Psoas muscle (tissue), 8 donors: ENCODE measurements at places on chromosomes 7 and 10.

DNA sequence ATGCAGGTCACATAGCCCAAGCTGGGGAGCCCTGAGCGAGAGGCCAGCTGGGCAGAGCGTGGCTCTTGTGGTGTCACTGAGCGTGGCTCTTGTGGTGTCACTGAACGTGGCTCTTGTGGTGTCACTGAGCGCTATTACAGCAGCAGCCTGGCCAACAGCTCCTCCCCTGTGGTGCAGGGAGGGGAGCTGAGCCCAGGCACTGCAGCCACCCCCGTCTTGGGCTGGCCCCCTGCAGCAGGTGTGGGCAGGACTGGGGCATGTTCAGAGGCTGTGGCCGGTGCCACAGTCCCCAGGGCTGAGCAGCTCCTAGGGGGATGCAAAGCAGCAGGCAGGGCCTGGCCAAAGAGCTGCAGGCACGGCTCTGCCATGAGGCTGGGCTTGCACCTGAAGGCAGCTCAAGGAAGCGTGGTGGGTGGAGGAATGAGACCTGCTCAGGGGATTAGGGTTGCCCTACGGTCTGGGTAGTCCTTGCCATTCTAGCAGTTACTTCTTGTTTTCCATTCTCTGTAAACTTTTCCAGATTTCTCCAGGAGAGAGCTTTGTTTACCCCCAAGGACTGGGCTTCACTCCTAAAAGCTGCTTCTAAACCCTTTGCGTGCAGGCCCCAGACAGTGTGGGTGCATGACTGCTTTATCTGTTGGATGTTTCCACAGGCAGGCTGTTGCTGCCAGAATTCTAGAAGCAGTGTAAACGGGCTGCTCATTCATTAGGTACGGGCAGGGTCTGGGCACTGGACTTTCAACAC lies 29.2 kb downstream of the ZNF783 start:
- H3K36me3 ChIP-seq, result peaks cover 40% of the 10 kb centered on the region
- H3K27me3 ChIP-seq, result no peaks in the 10 kb centered on the region
- no peaks in the 10 kb centered on the region for H3K4me1 ChIP-seq

- no peaks in the 10 kb centered on the region for H3K27me3 ChIP-seq
- H3K27ac ChIP-seq, result no peak overlapping the region
- no peak overlapping the region for H3K4me3 ChIP-seq
These were observed 425.3 kb downstream of the PARD3 start for GRCh38 chr10:34389801-34390200.

DNA sequence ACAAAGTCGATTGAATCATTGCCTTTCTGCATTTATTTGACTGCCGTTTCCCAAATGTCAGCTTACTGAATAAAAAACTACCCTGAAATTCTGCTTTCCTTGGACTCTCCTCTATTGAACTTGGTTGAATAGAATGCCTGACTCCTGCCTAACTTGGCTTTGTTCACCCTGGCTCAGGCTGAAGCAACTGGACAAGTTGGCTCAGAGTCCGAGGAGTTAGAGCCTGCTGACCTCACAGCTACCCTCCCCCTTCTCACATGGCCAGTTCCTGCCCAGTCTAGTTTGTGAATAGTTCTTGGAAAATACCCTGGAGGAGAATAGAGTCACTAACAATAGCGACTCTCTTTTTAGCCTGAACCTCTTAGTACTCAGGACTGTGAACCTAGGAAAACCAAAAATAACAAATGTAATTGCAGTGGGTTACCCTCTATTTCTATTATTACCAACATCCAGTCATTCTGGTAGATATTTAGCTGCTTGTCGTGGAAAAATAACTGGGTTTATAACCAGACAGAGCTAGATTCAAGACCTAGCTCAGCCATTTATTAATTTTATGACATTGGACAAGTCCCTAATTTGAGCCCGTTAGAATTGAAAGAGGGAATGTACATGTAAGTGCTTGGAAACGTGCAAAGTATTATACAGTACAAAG lies 17.3 kb upstream of the NRBF2 start:
- H3K27ac ChIP-seq, result peak overlapping the region; percentile 93
- H3K36me3 ChIP-seq, result no peaks in the 10 kb centered on the region
- peak; percentile 89 for DNase-seq
- peaks cover 24% of the 10 kb centered on the region for H3K4me1 ChIP-seq
- no peaks in the 10 kb centered on the region for H3K27me3 ChIP-seq
- H3K4me3 ChIP-seq, result peak overlapping the region; percentile 23

DNA sequence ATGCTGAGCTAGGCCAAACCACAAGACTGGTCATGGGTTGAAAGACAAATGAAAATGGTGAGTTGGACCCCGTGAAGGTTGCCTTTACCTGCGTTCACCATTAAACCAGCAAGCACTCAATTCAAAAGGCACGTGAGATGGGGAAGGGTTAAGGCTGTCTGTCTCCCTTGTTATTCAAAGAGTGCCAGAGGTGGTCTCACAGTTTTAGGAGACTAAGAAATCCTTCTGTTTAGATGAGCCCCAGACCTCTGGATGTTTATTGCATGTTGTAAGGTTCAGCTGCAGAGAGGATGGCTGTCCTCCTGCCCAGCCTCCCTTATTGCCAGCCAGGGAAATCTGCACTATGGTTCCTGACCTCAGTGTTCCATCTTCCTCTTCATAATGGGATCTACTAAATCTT lies 498.0 kb upstream of the CELF2 start:
- H3K36me3 ChIP-seq, result no peaks in the 10 kb centered on the region
- DNase-seq, result no peak
- H3K27me3 ChIP-seq, result peaks cover 4% of the 10 kb centered on the region
- no peaks in the 10 kb centered on the region for H3K4me1 ChIP-seq
- H3K27ac ChIP-seq, result no peak overlapping the region

GRCh38 chr10:47366731-47367460 lies 17.2 kb downstream of the ZNF488 start:
- H3K36me3 ChIP-seq, result no peaks in the 10 kb centered on the region
- H3K27ac ChIP-seq, result no peak overlapping the region
- DNase-seq, result peak; percentile 2
- H3K4me1 ChIP-seq, result no peaks in the 10 kb centered on the region

DNA sequence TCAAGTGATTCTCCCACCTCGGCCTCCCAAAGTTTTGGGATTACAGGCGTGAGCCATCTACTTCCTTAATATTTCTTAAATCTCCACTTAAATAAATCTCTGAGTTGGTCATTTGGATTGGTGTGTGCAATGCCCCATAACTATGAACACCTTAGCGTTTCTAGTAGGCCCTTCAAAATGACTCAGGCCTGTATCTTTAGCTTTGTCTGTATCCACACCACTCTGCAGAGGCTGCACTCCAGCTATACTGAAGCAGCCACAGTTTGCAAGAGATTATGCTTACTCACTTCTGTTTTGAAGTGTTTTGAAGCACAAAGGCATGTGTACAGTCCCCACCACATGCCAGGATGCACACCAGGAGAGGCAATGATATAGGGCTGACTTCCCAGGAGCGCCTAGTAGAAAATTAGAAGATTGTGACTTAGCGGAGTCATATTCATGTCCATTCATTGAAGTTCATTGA lies 2.4 kb upstream of the ST7 start:
- no peaks in the 10 kb centered on the region for H3K27me3 ChIP-seq
- DNase-seq, result no peak
- no peak overlapping the region for H3K27ac ChIP-seq

DNA sequence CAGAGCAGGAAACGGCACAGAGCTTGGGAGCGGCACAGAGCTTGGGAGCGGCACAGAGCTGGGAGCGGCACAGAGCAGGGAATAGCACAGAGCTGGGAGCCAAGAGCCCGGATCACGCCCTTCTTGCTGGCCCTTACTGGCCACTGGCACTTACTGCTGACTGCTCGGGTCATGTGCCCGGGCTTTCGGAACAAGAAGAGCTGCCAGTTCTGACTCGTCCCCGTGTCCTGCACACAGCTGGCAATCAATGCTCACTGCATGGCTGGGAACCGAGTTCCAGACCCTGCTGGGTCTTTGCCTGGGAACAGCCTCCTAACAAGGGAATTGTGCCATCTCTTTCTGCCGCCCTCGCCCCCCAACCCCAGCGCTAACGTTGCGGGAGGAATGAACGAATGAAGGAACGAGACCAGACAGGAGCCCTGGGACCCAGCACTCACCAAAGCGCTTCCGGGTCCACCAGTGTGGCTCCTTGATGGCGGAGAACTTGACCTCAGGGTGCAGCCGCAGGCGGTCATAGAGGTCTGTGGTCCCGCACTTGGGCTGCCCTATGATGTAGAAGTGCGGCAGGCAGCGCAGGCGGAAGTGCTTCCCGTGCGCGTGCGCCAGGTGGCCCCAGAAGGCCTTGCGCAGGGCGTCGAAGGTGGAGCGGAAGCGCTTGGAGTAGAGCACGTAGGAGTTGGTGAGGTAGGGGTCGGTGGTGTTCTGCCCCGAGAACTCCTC lies 49.1 kb downstream of the CHST15 start:
- DNase-seq, result peak; percentile 86
- H3K27ac ChIP-seq, result peak overlapping the region; percentile 42
- H3K27me3 ChIP-seq, result peaks cover 3% of the 10 kb centered on the region
- H3K36me3 ChIP-seq, result no peaks in the 10 kb centered on the region
- peaks cover 3% of the 10 kb centered on the region for H3K4me1 ChIP-seq

DNA sequence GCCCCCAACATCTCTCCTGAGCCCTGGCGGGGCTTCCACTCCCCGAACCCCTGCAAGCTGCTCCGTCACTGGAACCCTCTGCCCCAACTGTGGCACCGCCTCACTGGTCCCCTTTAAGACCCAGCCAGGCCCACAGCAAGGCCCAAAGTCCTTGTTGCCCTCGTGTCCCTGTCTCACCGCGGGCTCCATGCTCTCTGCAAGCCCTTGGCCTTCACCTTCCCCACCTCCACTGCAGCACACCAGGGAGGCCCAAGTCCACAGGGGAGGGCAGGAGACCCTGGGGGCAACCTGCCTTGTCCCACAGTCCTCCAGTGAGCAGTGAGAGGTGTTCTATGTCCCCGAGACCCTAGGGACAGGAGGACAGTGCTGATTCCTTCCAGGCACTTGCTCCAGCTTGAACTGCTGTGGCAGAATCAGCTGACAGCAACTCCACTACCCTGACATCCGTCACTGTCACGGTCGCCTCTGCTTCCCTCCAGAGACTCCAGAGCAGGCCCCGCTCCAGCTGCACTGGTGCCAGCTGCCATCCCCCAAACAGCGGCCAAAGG lies 105.3 kb downstream of the CYTH3 start:
- no peaks in the 10 kb centered on the region for H3K27me3 ChIP-seq
- peak overlapping the region; percentile 4 for H3K27ac ChIP-seq
- H3K4me3 ChIP-seq, result no peak overlapping the region
- peaks cover 51% of the 10 kb centered on the region for H3K36me3 ChIP-seq

- no peak overlapping the region for H3K4me3 ChIP-seq
- DNase-seq, result no peak
- no peak overlapping the region for H3K27ac ChIP-seq
- H3K27me3 ChIP-seq, result no peaks in the 10 kb centered on the region
- no peaks in the 10 kb centered on the region for H3K4me1 ChIP-seq
These were observed 179.5 kb upstream of the ITGB1 start for GRCh38 chr10:33137356-33138005.

GRCh38 chr7:155323001-155323638 lies 25.4 kb downstream of the INSIG1 start:
- DNase-seq, result no peak
- no peaks in the 10 kb centered on the region for H3K4me1 ChIP-seq
- no peak overlapping the region for H3K27ac ChIP-seq
- H3K36me3 ChIP-seq, result no peaks in the 10 kb centered on the region
- H3K4me3 ChIP-seq, result no peak overlapping the region

DNA sequence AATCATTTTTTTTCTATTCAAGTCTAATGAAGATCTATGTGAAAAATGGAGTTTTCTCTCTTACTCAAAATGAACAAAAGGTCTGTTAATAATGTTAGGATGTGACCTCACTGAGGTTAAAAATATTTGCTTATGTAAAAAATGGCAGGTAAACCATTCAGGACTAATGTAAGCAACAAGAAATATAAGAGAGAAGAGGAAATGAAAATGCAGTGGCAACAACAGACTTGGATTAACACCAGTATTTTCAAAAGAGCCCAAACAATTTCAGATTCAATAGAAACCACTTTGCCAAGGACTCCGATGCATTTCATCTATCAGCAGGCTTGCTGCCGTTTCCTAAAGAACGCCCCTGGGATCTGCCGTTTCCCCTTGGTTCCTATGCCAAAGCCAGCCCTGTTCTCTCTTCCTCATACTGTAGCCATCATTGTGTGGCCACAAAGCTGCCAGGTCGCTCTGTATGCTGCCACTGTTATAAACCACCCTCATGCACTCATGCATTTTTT lies 66.4 kb downstream of the MTURN start:
- no peaks in the 10 kb centered on the region for H3K4me1 ChIP-seq
- no peaks in the 10 kb centered on the region for H3K36me3 ChIP-seq
- H3K4me3 ChIP-seq, result no peak overlapping the region
